ENCODE measurements at places on chromosomes 2 and 18.

DNA sequence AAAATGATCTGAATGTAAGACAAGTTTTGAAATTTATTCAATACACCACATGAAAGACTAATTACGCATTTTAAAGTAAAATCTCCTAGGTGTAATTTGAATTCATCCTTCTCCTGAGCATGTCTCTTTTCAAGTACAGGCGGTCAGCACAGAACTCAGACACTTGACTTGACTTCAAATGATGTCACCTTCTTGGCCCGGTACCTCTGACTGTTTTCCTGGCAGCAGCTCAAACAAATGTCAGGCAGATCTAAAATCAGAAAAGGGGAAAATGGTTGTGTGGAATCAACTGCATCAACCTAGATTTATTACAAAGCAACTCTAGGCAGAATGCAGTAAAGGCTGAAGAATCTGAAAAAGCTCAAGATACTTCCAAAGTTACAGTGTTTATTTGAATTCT, 11.4 kb upstream of the PROKR1 start:
- no peaks in the 10 kb centered on the region for H3K36me3 ChIP-seq
- no peak overlapping the region for H3K4me3 ChIP-seq
- H3K27me3 ChIP-seq = no peaks in the 10 kb centered on the region

DNA sequence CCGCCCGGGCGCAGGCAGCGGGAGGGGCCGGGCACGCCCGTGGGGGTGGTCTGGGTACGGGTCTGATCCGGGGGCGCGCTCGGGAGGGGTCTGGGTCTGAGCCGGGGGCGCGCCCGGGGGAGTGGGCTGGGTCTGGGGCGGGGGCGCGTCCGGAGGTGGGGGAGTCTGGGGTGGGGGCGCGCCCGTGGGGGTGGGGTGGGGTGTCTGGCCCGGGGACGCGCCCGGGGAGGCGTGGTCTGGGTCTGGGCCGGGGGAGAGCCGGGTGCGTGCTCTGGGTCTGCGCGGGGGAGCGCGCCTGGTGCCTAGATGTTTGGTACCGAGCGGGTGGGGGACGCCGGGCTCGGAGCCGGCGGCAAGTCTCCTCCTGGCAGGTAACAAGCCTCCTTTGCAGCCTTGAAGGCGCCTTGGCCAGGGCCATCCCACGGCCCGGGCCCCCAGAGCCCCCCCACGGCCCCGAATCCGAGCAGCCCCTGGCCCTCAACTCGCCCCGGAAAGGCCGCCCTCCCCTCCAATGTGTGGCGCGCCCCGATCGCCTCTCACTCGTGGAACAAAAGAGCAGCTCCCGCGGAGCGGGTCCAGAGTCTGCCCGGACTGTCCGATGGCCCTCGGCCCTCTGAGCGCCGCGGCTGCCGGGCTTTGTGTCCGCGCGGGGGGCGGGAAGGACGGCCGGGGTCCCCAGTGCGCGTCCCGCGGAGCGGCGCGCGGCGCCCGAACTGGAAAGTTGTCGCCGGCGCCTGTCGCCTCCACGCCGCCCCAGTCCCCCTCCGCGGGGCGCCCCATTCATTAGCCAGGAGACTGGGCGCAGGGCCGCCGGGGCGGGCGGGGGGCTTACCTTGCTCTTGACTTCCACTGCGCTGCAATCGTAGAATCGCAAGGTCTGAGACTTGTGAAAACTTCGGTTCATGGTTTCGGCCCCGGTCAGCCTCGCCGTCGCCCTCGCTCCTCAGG, 595 bp downstream of the PARD6G start:
- no peaks in the 10 kb centered on the region for H3K36me3 ChIP-seq
- peak overlapping the region; percentile 74 for H3K4me3 ChIP-seq
- no peaks in the 10 kb centered on the region for H3K27me3 ChIP-seq
- H3K4me1 ChIP-seq = peaks cover 15% of the 10 kb centered on the region
- H3K27ac ChIP-seq = peak overlapping the region; percentile 72

- no peak for DNase-seq
- no peak overlapping the region for H3K27ac ChIP-seq
- H3K4me3 ChIP-seq = no peak overlapping the region
- H3K36me3 ChIP-seq = peaks cover 8% of the 10 kb centered on the region
- no peaks in the 10 kb centered on the region for H3K27me3 ChIP-seq
- peaks cover 11% of the 10 kb centered on the region for H3K4me1 ChIP-seq
Observed at GRCh38 chr2:178365116-178365515, 85.9 kb downstream of the PRKRA start.

- no peak overlapping the region for H3K27ac ChIP-seq
- no peaks in the 10 kb centered on the region for H3K27me3 ChIP-seq
- no peak for DNase-seq
- no peaks in the 10 kb centered on the region for H3K4me1 ChIP-seq
Observed at GRCh38 chr2:58271826-58272225, 30.7 kb upstream of the FANCL start.

- no peaks in the 10 kb centered on the region for H3K36me3 ChIP-seq
- H3K27ac ChIP-seq = no peak overlapping the region
- DNase-seq = no peak
- H3K4me3 ChIP-seq = no peak overlapping the region
Observed at GRCh38 chr18:60404486-60405085, 32.0 kb upstream of the MC4R start.

GRCh38 chr2:227252831-227253230, 72.2 kb upstream of the MFF start:
- H3K4me3 ChIP-seq = no peak overlapping the region
- H3K4me1 ChIP-seq = no peaks in the 10 kb centered on the region
- no peaks in the 10 kb centered on the region for H3K27me3 ChIP-seq
- no peak for DNase-seq

GRCh38 chr2:211903961-211904360, 634.6 kb downstream of the ERBB4 start:
- H3K36me3 ChIP-seq = no peaks in the 10 kb centered on the region
- no peaks in the 10 kb centered on the region for H3K27me3 ChIP-seq
- H3K4me3 ChIP-seq = no peak overlapping the region
- no peak overlapping the region for H3K27ac ChIP-seq
- H3K4me1 ChIP-seq = no peaks in the 10 kb centered on the region

- no peaks in the 10 kb centered on the region for H3K27me3 ChIP-seq
- no peaks in the 10 kb centered on the region for H3K36me3 ChIP-seq
- no peak overlapping the region for H3K27ac ChIP-seq
- no peaks in the 10 kb centered on the region for H3K4me1 ChIP-seq
Observed at GRCh38 chr2:236823963-236824362, 254.3 kb downstream of the ACKR3 start.

- no peak for DNase-seq
- no peak overlapping the region for H3K4me3 ChIP-seq
- H3K36me3 ChIP-seq = no peaks in the 10 kb centered on the region
- H3K4me1 ChIP-seq = no peaks in the 10 kb centered on the region
- H3K27ac ChIP-seq = no peak overlapping the region
- H3K27me3 ChIP-seq = no peaks in the 10 kb centered on the region
Observed at GRCh38 chr2:205133544-205133943, 548.8 kb upstream of the NRP2 start.

DNA sequence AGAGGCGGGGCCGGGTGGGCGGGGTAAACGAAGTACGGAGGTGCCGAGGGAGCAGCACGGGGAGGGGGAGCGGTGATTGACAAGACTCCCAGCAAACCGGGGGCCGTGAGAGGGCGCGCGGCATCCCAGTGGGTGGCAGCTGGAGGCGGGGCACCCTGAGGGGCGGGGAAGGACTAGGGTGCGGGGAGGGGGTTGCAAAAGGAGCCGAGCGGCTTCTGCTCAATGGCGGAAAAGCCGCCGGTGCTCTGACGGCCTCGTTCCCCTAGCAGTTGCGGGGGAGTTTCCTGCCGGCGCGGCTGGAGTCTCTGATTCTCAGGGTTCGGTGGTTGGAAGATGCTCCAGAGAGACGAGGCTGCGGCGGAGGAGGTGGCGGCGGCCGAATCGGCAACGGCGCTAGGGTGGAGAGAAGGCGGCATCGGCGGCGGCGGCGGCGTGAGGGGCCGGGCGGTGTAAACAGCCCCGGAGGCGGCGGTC, at the start of gene PPM1B:
PPM1B (plus strand) TSS at position 195 of the 474 bp plus-strand sequence. CDS start 32,325 bp downstream, outside the sequence.
- DNase-seq = peak; percentile 98
- peak within 1 kb of the TSS; percentile 80 for H3K4me3 ChIP-seq
- H3K4me1 ChIP-seq = peaks cover 20% of the 10 kb centered on the region

DNA sequence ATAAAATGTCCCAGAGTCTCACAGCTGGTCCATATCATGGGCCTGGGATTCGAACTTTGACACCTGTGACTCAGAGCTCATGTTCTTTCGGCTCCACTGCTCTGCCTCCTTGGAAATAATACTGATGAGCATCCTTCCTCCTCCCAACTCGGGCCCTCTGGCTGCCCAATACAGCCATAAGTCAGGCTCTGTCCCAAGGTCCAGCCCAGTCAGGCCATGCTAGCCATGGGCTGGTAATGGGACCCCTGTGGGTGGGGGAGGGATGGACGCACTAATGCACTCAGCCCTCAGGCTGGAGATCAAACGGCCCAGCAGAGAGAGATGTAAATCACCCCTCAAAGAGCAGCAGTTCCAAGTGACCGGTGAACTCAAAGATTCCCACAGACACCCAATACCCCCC, 61.1 kb downstream of the DDX1 start:
- no peaks in the 10 kb centered on the region for H3K36me3 ChIP-seq
- no peaks in the 10 kb centered on the region for H3K27me3 ChIP-seq
- DNase-seq = no peak
- no peak overlapping the region for H3K27ac ChIP-seq

DNA sequence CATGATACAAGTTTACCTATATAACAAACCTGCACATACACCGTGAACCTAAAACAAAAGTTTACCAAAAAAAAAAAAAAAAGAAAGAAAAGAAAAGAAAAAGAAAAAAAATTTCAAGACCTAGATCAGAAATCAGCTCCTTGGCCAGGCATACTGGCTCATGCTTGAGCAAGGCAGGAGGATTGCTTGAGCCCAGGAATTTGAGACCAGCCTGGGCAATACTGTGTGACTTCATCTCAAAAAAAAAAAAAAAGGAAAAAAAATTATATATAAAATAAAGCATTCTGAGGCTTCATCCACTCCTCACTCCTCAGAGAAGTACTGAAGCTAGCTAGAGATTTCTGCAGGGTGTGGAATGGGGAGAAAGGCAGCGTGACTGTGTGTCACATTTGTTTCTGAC, 11.8 kb upstream of the PROC start:
- H3K27me3 ChIP-seq = no peaks in the 10 kb centered on the region
- H3K36me3 ChIP-seq = no peaks in the 10 kb centered on the region
- no peak overlapping the region for H3K4me3 ChIP-seq
- peaks cover 29% of the 10 kb centered on the region for H3K4me1 ChIP-seq
- H3K27ac ChIP-seq = peak overlapping the region; percentile 86
- no peak for DNase-seq

DNA sequence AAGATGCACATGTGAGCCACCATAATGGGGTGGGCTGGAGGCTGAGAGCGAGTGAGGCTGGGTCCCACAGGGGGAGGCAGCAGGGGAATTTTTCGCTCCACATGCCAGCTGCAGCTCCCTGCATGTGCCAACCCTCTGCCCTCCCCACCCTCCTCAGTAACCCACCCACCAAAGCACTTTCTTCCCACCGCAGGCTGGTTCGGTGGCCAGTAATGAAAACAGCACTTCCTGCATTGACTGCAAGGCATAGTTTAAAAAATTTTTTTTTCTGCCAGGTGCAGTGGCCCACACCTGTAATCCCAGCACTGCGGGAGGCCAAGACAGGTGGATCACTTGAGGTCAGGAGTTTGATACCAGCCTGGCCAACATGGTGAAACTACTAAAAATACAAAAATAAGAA, 147.5 kb upstream of the TTC39C start:
- H3K27ac ChIP-seq = no peak overlapping the region
- peaks cover 18% of the 10 kb centered on the region for H3K36me3 ChIP-seq
- no peak for DNase-seq
- peaks cover 24% of the 10 kb centered on the region for H3K4me1 ChIP-seq
- H3K27me3 ChIP-seq = no peaks in the 10 kb centered on the region

- peaks cover 36% of the 10 kb centered on the region for H3K36me3 ChIP-seq
- peaks cover 27% of the 10 kb centered on the region for H3K4me1 ChIP-seq
- H3K27me3 ChIP-seq = no peaks in the 10 kb centered on the region
- no peak overlapping the region for H3K4me3 ChIP-seq
Observed at GRCh38 chr2:9538000-9538507, 17.6 kb downstream of the ADAM17 start.

- no peak for DNase-seq
- H3K4me3 ChIP-seq = no peak overlapping the region
- peaks cover 4% of the 10 kb centered on the region for H3K36me3 ChIP-seq
Observed at GRCh38 chr2:39359453-39360038, 77.5 kb downstream of the MAP4K3 start.

- no peak overlapping the region for H3K4me3 ChIP-seq
- H3K4me1 ChIP-seq = peaks cover 22% of the 10 kb centered on the region
- no peaks in the 10 kb centered on the region for H3K36me3 ChIP-seq
- H3K27ac ChIP-seq = no peak overlapping the region
- DNase-seq = no peak
- H3K27me3 ChIP-seq = no peaks in the 10 kb centered on the region
Observed at GRCh38 chr18:44841221-44841620, 160.5 kb downstream of the SETBP1 start.

DNA sequence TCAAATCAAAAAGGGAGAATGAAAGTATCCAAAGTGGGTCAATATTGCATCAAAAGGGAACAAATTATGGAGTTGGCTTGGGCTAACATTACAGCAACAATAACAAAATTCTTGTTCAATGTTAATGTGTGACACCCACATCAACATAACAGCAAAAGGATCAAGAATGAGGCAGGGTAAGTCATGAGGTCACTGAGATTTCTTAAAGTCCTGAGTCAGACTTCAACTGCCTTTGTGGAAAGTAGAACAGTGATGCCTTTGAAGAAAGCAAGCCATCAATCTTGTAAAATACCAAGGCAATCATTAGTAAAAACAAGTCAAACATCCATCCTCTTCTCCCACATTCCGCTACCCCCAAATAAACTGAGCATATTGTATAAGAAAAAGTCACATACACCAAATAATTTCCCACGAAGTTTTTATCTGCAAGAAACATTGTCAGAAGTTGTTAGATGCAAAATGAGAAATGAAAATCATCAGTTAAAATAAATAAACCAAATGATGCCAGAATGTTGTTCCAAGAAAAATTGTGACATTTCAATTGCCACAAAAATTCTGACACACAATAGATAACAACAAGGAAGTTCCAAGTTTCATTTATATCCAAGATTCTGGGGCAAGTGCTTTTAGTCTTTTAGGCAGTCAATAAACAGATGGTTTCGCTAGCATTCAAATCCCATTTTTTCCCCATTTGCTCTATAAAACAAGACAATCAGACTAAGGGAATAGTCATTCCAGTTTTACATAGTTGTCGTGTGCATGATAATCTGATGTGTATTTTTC, 216.1 kb upstream of the SETBP1 start:
- no peak overlapping the region for H3K27ac ChIP-seq
- DNase-seq = no peak
- no peak overlapping the region for H3K4me3 ChIP-seq
- H3K27me3 ChIP-seq = no peaks in the 10 kb centered on the region

GRCh38 chr18:56627991-56628390, 10.4 kb downstream of the TXNL1 start:
- no peak overlapping the region for H3K4me3 ChIP-seq
- H3K27me3 ChIP-seq = no peaks in the 10 kb centered on the region
- no peaks in the 10 kb centered on the region for H3K4me1 ChIP-seq
- H3K27ac ChIP-seq = no peak overlapping the region

DNA sequence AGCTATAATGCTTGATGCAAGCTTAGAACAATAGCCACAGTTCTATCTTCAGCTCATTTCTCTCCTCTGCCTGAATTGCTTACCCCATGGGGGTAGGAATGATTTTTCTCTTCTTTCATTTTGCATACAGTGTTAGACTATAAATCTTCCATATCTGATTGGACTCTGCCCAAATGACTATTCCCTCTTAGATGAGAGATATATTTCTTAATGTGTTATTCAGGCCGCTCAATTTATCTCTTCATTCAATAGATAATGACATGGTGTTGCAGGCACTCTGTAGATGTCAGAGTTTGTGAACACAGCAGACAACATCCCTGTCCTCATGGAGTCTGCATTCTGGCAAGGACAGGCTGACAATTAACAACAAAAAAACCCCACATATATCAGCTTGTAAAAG, 443.7 kb upstream of the CELF4 start:
- no peaks in the 10 kb centered on the region for H3K36me3 ChIP-seq
- DNase-seq = no peak
- H3K27ac ChIP-seq = no peak overlapping the region
- no peak overlapping the region for H3K4me3 ChIP-seq
- H3K4me1 ChIP-seq = no peaks in the 10 kb centered on the region

Measured in RWPE2 (cell line).